Activated CD8-positive, alpha-beta memory T cell treated with anti-CD3 and anti-CD28 coated beads, Interleukin-2, amount 10 ng/mL, durations not matched to agents 7 days and 5 days (primary cell): ENCODE measurements at places on chromosomes 5 and 9. TPM values are rescaled to one million over a fixed set of nuclear protein-coding genes. Genes with fewer than 3 reads are reported as not detected.

Gene IL9
- total RNA-seq, result not detected

Gene IL3
- total RNA-seq, result 1.5 TPM

Gene HSPA4
- total RNA-seq, result 105 TPM

Gene ZNF300
- total RNA-seq, result 0.44 TPM
